ENCODE measurements at places on chromosomes 2 and 18.

GRCh38 chr2:189232759-189233406 is 53.3 kb upstream of the COL5A2 start:
- no peaks in the 10 kb centered on the region for H3K27me3 ChIP-seq
- H3K27ac ChIP-seq = no peak overlapping the region
- DNase-seq = no peak
- no peaks in the 10 kb centered on the region for H3K4me1 ChIP-seq
- no peaks in the 10 kb centered on the region for H3K36me3 ChIP-seq
- no peak overlapping the region for H3K4me3 ChIP-seq

- H3K27me3 ChIP-seq = no peaks in the 10 kb centered on the region
- no peak overlapping the region for H3K4me3 ChIP-seq
- no peak overlapping the region for H3K27ac ChIP-seq
These were observed 113.0 kb downstream of the ATP9B start for GRCh38 chr18:79182047-79182713.

- no peaks in the 10 kb centered on the region for H3K27me3 ChIP-seq
- no peaks in the 10 kb centered on the region for H3K36me3 ChIP-seq
- no peak for DNase-seq
- no peak overlapping the region for H3K27ac ChIP-seq
These were observed 27.8 kb downstream of the MTX2 start for GRCh38 chr2:176297067-176297466.

DNA sequence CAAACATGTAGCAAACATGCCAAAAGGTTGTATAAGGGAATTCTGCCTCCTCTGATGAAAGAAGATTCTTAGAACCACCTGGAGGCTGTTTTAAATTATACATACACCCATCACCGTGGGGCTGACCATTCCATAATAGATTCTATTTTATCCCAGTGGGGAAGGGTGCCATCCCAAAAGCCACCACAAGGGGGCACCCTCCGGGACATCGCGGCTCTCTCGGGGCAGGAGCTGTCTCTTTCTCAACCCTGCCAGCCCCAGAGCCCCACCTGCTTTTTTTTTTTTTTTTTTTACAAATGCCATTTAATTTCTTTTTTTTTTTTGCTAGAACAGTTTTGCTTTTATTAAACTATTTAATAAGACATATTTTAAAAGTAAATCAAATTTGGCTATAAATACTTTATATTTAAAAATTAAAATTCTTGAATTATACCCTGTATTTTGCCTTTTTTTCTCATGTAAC is 8.6 kb upstream of the MTCL1 start:
- H3K4me3 ChIP-seq = no peak overlapping the region
- no peak overlapping the region for H3K27ac ChIP-seq
- peaks cover 3% of the 10 kb centered on the region for H3K36me3 ChIP-seq
- DNase-seq = peak; percentile 74
- peaks cover 24% of the 10 kb centered on the region for H3K27me3 ChIP-seq

DNA sequence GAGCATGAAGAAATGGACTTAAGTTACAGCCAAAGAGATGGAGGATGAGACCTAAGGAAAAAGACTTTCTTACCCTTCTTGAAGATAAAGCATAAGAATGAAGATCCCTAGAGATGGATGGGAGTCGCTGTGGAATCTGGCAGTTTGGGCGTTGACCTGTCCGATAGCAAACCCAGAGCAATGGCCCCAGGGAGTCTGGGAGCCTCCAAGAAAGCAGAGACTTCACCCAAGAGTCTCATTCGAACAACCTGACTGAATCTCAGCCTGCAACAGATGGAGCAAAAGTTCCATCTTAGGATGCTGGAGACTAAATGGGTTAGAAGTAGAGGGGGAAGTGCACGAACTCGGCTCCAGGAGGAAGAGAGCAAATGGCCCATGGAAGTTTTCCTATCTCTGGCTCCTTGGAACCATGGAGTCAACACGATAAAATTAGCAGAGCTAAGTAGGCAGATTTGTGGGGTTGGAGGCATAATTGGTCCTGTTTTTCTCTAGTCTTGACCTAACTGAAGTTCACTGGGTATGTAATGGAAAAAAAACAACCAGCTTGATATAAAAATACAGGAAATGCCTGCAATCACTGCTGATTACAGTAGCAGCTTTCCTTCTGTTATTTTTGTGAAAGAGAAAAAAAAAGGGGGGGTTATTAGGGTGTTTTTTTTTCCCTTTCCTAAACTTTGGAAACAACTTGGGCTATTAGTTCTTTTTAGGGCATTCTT is 178.4 kb upstream of the EPAS1 start:
- no peak for DNase-seq
- H3K4me1 ChIP-seq = peaks cover 6% of the 10 kb centered on the region
- no peaks in the 10 kb centered on the region for H3K36me3 ChIP-seq
- H3K27me3 ChIP-seq = no peaks in the 10 kb centered on the region
- H3K27ac ChIP-seq = no peak overlapping the region
- H3K4me3 ChIP-seq = no peak overlapping the region

DNA sequence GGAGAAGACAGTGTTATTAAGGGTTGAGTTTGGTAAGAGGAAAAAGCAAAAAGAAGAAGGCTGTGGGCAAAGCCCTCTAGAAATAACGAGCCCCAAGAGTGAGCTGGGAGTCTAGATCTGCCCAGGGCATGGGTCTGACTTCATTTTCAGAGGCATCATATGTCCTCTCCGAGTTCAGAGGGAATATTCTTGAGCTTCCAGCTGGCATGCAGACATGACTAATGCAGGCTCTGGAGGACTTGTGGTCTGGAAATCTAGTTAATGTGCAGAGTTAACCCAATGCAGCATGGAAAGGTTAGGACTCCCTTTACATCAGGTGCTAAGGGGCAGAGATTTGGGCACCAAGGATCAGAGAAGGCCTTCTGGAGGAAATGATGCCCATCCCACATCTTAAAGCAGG is 7.3 kb downstream of the ACMSD start:
- H3K4me1 ChIP-seq = no peaks in the 10 kb centered on the region
- no peak overlapping the region for H3K4me3 ChIP-seq
- H3K27ac ChIP-seq = no peak overlapping the region
- H3K36me3 ChIP-seq = peaks cover 2% of the 10 kb centered on the region
- H3K27me3 ChIP-seq = peaks cover 20% of the 10 kb centered on the region
- DNase-seq = no peak

GRCh38 chr2:159140070-159140769 is 146.3 kb downstream of the WDSUB1 start:
- H3K4me3 ChIP-seq = no peak overlapping the region
- H3K4me1 ChIP-seq = peaks cover 15% of the 10 kb centered on the region

GRCh38 chr2:229477269-229477755 is 206.2 kb upstream of the PID1 start:
- no peaks in the 10 kb centered on the region for H3K4me1 ChIP-seq
- DNase-seq = no peak
- H3K36me3 ChIP-seq = no peaks in the 10 kb centered on the region
- H3K4me3 ChIP-seq = no peak overlapping the region
- H3K27ac ChIP-seq = no peak overlapping the region

GRCh38 chr18:5643288-5643687 is 99.5 kb upstream of the EPB41L3 start:
- peaks cover 15% of the 10 kb centered on the region for H3K27me3 ChIP-seq
- no peaks in the 10 kb centered on the region for H3K36me3 ChIP-seq
- H3K4me1 ChIP-seq = no peaks in the 10 kb centered on the region
- H3K4me3 ChIP-seq = no peak overlapping the region

GRCh38 chr2:62287282-62287681 is 91.4 kb downstream of the B3GNT2 start:
- no peak for DNase-seq
- no peaks in the 10 kb centered on the region for H3K36me3 ChIP-seq
- H3K4me3 ChIP-seq = no peak overlapping the region
- no peaks in the 10 kb centered on the region for H3K27me3 ChIP-seq
- H3K4me1 ChIP-seq = peaks cover 14% of the 10 kb centered on the region

DNA sequence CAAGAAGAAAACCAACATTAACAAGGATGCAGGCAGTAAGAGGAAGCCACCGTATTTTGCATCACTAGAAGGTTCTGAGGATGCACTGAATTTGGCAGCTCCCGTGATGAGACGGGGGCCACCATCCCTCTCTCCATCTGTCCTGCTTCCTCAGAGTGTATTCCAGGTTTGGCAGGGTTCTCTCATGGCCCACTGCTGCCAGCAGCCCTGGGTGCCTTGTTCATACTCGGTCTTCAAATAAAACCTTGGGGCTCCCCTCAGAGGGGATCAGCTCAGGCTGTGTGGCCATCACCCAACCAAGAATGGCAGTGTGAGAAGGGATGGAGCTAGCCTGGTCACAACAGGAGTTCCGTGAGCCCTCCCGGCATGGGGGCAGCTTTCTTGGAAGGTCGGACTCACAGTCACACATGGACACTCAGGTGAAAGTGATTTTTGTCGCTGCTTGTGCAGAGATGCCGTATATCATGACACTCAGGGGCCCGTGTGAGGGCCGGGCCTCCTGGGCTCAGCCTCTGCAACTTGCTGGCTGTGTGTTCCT is 12.8 kb upstream of the MBP start:
- peaks cover 4% of the 10 kb centered on the region for H3K36me3 ChIP-seq
- peaks cover 51% of the 10 kb centered on the region for H3K4me1 ChIP-seq
- H3K27me3 ChIP-seq = no peaks in the 10 kb centered on the region
- peak overlapping the region; percentile 75 for H3K27ac ChIP-seq

Measured in central memory CD8-positive, alpha-beta T cell (primary cell).